AG08395 (cell line): ENCODE measurements at places on chromosomes 13 and 19.

GRCh38 chr19:33612928-33613619, 8.7 kb upstream of the CHST8 start:
- DNase-seq = no peak

- no peak for DNase-seq
Observed at GRCh38 chr19:33110137-33110910, 21.6 kb upstream of the WDR88 start.

GRCh38 chr19:29497686-29498436, 27.9 kb upstream of the VSTM2B start:
- no peak for DNase-seq

DNA sequence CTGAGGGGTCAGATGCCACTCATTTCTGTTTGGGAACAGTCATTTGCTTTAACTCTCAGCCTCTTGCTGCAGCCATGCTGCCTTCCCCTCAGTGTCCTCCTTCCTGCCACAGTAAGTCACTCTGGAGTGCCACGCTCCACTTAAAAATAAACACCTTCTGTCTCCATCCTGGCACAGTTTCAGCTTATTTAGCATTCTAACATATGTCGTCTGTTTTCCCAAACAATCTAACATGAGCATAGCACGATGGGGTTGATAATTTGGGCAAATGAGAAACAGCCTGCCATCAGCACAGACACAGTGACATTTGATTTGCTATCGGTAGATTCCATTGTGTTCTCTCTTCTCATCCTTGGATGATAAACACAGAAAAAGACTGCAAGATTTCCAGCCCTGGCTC, 768.6 kb downstream of the UQCRFS1 start:
- DNase-seq = no peak

- DNase-seq = no peak
Observed at GRCh38 chr13:80399340-80400163, 58.6 kb upstream of the SPRY2 start.

DNA sequence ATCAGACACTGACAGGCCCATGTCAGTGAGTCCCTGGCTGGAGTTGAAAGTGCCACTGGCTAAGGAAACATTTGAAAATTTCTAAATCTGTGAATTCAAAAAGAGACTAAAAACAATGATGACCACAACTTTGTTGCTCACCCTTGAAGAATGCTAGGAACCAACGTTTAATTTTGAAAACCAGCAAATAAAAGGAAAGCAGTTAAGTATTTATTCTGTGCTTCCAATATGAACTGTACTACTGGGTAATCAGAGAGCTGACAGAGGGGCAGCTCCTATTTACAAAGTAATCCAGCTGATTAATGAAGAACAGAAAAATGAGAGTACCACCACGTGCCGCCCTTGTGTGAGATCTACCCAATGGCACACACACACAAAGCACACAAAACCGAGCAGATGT, 44.7 kb upstream of the LATS2 start:
- peak; percentile 81 for DNase-seq

DNA sequence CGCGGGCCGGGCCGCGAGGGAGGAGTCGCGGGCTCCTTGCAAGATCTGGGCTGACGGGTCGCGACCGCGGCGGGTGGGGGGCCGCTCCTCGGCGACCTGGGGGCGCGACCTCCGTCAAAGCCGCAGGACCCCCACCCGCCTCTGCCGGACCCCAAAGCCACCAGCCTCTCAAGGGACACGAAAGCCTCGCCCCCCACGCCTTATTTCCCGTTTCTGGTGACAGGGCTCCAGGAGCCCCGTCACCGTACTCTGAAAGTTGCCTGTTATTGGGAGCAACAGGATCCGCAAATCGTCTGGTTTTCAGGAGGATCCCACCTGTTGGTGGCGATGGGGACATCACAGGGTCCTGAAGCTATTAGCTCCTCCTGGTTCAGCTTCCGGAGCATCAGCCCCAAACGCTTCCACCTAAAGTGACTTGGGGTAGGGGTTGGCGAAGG, 530 bp downstream of the MAU2 start:
- DNase-seq = no peak

GRCh38 chr13:99866781-99867180, 104.8 kb downstream of the ZIC5 start:
- no peak for DNase-seq

- DNase-seq = no peak
Observed at GRCh38 chr13:67328895-67329294, 98.8 kb upstream of the PCDH9 start.

GRCh38 chr19:1765232-1765903, 12.1 kb downstream of the ONECUT3 start:
- DNase-seq = no peak

GRCh38 chr19:35397064-35397463, 26.2 kb downstream of the GPR42 start:
- DNase-seq = no peak

DNA sequence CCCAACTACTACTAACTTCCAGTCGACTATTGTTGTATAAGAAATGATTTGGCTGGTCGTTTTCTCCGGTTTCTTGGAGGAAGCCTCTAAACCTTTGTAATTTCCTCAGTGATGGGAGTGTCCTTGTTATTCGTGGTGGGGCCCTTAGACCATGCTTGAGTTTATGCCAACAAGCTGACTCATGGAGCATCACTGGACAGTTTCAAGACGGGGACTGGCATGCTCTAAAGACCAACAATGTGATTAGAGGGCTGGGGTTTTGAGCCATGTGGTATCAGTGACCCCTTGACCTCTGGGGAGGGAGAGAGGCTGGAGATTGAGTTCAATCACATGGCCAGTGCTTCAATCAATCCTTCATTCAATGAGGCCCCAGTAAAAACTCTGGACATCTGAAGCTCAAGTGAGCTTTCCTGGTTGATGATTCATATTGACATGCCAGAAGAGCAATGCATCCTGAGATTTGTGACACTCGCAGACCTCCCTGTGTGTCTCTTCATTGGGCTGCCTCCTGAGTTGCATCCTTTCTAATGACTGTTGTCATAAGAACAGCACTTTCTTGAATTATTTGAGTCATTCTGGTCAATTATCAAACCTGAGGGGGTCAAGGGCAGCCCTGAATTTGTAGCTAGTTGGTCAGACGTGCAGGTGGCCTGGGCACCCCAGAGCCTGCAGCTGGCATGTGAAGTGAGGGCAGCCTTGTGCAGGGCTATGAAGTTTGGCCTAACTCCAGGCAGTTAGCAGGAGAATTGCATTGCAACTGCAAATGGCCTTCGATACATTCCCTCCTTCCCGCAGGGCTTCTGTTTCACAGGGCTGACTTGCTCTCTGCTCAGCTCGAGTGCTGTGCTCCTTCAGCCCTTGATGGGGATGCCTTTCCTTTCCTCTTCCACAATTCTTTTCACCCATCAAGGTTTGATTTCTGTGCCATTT, 246.5 kb downstream of the FGF9 start:
- DNase-seq = peak; percentile 22

DNA sequence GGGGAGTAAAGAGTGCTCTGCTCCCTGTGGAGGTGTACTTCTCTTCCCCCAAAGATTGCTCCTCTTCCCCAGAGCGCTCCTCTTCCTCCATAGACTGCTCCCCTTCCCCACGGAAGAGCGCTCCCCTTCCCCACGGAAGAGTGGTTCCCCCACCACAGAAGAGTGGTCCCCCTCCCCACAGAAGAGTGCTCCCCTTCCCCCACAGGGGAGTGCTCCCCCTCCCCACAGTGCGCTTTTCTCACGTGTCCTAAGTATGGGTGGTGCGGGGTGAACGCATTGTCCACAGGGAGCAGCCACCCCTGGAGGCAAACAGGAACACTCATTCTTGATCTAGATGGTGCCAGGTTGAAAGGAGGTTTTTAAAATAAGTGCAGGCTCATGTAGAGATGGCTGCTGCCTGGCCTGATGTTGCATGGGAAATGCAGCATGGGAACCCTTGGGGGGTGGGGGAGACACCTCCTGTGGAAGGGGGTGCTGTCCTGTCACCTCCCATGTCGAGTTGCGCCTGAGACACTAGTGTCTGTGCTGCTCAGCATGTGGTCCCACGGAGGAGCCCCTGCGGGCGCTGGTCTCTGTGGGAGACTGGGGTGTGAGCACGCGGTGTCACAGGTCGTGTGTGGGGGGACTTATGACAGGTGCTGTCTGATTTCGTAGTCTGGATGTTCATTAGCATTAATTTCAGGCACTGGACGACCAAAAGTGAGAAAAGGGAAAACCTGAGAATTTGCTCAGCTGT, 52.2 kb downstream of the ATP11A start:
- DNase-seq = no peak

GRCh38 chr19:33595783-33596182, 26.0 kb upstream of the CHST8 start:
- DNase-seq = no peak

DNA sequence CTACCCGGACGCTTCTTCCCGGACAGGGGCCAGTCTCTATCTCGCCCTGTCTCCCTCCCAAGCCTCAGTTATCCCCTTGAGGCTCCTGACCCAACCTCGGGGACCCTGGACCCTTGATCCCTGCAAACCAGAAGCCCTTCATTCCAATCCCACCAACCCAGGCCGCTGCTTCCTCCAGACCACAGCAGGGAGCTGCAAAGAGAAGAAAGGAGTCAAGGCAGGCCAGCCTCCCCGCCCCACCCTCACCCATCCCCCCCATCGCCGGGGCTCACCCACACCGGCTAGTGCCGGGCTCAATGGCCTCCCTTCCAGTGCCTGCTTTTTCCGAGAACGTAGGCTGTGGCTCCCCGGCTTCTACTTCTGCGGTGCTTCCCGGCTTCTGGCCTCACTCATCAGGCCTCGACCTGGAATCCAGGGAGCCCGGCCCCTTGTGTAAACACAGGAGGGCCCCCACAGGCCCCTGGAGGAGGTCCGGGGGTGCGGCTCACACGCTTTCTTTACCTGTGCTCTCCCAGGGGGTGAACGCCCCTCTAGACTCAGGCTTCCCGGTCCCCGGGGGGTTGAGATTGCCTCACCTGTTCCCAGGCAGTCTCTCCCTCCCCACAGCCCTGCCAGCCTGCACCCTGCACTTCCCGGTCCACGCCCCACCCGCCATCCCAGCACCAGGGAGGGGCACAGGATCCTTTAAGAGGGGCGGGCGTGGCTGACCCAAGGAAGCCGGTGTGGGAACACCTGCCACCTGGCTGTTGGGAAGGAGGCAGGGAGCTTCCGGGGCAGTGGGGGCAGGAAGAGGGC, at the start of gene FAM83E:
Gene FAM83E, minus strand, starts transcription at position 641 of the 795 bp plus-strand sequence. CDS start 1,704 bp downstream, outside the sequence.
- no peak for DNase-seq
